D341Med (cell line): ENCODE measurements at places on chromosomes 1 and 21.

- DNase-seq, result no peak
Observed at GRCh38 chr1:201191653-201192260, 1.1 kb downstream of the IGFN1 start.

DNA sequence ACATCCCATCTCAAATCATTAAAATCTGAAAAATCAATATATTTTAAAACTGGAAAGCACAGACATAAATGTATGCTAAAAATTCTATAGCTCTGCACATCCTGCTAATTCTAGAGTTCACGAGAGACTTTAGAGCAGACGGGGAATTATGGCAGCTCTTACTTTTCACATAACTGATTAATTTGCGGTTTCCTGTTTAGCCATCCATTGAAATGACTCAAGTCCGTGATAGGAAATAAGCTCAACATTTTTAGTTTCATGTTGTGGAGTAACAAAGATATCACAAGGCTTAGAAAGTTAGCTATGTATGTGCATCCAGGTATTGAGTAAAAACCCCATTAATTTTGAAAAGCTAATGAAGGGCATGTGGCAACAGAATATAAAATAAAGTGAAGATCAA, 123.2 kb downstream of the SMYD2 start:
- no peak for DNase-seq

- DNase-seq, result no peak
Observed at GRCh38 chr1:23242414-23242813, 25.1 kb upstream of the HTR1D start.

DNA sequence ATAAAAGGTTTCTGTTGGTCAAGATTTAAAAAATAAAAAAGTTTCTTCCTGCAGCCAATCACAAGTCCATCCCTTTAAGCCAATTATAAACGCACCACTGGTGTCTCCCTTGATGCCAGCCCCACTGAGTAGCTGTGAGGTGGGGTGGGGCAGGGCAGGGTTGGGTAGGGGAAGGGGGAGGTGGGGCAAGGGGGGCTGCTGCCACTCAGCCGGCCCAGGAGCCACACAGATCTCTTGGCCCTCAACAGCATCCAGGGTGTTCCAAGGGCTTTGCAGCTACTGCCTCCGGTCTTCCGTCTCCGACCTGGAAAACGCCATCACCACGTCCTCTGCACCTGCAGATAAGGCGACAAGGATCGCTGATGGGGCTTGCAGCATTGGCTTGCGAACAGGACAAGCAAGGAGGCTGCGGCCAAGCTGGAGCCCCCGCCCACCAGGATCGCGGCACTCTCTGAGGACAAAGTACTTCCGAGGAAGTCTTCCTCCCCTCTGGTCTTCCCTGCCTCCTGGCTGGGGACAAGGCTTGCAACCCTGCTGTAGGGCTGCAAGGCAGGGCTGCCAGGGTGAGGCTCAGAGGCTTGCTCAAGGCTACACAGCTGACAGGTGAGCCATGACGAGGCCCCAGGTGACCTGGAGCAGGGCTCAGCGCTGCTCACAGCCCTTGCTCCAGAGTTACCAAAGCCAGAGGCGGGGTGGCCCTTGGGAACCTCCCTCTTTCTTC, 26.8 kb upstream of the CLSTN1 start:
- no peak for DNase-seq

DNA sequence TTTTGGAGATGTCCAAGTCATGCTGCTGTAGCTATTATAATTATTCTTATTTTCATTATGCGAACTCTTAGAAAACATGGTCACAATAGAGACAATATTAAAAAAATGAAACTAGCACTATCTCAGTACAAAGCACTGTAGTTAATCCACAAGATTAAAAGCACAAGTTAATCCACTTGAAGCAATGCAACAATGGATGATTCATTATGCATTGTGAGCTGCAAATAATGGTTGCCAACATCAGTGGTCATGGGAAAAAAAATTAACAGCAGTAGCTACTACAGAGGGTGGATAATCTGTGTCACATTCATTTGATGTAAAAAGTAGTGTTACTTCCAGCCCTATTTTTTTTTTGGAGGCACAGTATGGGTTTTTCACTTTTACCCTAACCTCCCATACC, 56.7 kb downstream of the DPT start:
- no peak for DNase-seq
